Cardiac septum (tissue), 1 donor: ENCODE measurements at places on chromosomes 6 and 20.

GRCh38 chr6:168721571-168721970, 280.6 kb downstream of the SMOC2 start:
- no peak for DNase-seq

DNA sequence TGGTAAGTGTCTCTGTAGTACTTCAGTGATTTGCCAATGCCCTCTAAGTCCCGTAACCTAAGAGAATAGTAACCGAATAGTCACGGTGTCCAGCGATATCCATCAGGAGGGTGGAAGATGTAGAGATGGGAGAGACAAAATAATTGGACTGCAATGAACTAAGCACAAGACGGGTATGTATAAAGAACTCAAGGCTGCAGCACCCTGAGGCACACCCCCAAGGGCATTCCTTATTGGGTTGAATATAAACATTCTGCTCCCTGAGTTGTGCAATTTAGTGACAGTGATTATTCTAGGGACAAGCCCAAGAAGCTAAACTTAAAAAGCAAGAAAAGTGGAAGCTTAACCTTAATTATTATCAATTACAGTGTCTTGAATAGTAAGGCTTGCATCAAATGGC, 14.6 kb downstream of the DST start:
- no peak for DNase-seq

GRCh38 chr6:98516866-98517265, 317.5 kb upstream of the POU3F2 start:
- no peak for DNase-seq

GRCh38 chr6:145028144-145028818, 707.0 kb downstream of the EPM2A start:
- DNase-seq = no peak

DNA sequence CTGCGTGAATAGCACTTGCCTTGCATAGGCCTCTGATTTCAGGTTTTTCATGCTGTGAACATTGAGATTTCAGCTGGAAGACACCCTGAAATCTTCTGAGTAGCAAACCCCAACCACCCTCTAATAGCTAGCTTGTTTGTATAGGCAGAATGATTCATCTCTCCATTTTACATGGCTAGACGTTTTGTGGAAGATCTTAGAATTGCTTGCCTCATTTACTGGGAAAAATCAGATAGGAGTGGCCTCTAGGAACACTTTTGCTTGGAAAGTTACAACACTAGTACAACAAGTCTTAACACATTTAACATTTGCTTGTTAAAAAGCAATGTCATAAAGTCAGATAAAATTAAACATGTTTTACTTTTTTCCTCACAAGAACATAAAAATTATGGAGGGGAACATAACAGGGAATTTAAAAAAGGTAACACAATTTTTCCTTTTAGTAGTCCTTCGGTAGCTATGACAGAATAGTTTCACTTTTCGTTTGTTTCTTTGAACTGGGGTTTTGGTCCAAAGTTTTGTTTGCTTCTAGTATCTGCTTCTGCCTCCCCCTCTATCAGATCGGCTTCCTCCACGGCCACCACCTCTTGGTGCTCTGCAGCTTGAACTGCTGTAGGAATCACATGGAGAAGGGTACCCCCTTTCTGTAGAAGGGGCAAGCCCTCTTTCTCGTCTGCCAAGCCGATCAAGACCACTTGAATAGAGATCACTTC, 102.2 kb upstream of the PTCHD4 start:
- DNase-seq = no peak

GRCh38 chr20:45835329-45835765, 1.7 kb downstream of the SNX21 start:
- no peak for DNase-seq

- DNase-seq = no peak
Observed at GRCh38 chr20:60851826-60852704, 400.0 kb upstream of the CDH4 start.

DNA sequence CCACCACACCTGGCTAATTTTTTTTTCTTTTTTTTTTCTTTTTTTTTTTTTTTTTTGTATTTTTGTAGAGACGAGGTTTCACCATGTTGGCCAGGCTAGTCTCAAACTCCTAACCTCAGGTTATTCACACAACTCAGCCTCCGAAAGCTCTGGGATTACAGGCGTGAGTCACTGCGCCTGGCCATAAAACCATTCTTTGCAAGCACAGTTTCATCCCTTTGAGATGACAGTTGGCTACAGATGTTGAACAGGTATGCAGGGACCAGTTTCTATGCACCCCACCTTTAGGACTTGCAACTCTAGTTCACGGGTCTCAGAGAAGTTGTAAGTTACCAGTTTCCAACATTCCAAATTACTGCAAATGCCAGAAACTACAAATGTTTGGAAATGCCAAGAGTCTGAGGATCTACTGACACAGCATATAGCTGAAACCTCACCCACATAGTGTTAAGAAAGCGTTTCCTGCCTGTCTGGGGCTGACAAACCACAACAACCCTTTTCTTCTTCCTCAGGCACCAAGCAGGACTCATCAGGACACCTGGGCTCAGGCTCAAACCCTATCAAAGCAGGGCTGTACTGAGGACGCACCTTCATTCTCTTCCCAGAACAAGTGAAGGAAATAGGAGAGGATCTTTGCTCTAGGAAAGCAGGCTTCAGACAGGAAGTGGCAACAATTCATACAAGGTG, 22.9 kb downstream of the ARHGAP18 start:
- no peak for DNase-seq

DNA sequence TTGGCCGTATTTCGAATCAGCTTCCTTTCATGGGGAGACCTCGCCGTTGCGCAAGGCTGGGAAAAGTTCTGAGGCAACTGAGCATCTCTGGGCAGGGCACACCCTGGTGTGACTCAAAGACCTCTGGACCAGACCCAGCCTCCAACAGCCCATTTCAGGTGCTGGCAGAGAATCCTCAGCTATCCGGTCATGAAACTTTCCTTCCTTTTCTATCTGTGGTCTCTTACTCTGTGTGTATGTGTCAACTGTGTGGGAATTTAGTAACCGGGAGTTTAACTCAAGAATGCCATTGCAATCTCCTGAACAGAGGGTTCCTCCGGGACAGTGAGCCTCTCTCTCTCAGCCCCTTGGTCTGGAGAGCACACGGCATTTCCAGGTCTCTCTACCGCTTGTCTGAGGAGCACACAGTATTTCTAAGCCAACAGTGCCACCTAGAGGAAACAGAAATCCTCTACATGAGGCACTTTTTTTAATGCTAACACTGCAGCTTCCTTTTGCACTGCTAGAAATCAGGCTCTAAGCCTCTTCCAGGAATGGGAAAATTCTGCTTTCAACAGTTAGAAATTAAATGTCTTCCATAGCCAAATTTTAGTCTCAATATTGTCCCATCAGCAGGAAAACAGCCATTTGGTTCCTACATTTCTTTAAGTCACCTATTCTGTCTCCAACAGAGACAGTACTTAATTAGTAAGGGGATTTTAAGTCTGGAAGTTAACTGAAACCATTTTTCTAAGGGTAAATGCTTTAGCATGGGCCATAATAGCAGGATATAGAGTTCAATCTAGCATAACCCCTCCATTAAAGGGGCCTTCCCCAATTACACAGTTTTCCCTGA, 32.7 kb downstream of the PLN start:
- DNase-seq = no peak

DNA sequence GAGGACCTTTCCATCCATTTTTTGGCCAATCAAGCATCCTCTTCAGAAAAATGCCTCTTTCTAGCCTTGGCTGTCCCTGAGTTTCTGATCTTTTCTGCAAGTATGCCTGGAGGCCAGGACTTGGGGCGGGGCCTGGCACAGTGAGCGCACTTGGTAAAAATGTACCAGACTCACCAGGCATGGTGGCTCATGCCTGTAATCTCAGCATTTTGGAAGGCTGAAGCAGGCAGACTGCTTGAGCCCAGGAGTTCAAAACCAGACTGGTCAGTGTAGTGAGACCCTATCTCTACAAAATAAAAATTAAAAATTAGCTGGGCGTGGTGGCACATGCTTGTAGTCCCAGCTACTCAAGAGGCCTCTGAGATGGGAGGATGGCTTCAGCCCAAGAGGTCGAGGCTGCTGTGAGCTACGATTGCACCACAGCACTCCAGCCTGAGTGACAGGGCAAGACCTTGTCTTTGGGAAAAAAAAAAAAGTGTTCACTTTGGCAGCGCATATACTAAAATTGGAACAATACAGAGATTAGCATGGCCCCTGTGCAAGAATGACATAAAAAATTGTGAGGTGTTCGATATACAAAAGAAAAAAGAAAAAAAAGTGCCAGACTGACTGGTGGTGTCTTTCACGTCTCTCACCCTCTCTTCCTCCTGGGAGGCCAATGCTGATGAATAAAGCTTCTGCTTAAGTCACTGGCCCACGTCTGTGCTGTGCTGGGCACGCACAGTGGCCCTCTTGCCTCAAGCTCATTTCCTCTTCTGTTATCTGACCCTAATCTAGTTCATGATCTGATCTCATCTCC, 18.1 kb upstream of the SLC9A8 start:
- DNase-seq = no peak

DNA sequence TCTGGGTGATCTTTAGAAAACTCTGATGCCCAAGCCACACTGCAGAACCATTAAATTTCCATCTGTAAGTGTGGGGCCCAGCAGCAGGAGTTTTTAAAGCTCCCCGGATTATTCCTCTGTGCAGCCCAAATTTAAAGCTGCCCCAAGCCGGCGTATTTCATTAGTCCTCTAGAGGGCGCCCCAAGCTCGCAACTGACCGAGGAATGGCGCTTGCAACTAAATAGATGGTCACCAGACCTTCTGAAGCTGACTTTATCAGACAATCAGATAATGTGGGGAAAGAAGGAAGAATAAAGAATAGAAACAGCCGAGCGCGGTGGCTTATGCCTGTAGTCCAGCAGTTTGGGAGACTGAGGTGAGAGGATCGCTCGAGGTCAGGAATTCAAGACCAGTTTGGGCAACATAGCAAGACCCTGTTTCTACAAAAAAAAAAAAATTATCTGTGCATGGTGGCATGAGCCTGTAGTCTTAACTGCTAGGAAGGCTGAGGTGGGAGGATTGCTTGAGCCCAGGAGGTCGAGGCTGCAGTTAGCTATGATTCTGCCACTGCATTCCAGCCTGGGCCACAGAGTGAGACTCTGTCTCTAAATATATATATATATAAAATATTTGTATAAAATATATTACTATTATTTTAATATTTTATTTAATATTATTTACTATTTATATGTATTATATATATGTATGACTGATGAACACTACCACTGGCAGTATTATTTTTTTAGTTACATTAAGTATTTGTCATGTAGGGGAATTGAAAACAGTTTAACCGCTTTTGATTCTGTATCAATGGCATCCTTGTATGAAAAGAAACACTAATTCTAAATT, 56.0 kb downstream of the OTOR start:
- no peak for DNase-seq

GRCh38 chr20:19098806-19099578, 113.5 kb upstream of the SLC24A3 start:
- no peak for DNase-seq

GRCh38 chr20:8213270-8213669, 81.2 kb downstream of the PLCB1 start:
- DNase-seq = no peak
